ENCODE measurements at places on chromosomes 16 and 17.

- DNase-seq: no peak
These were observed 37.1 kb downstream of the MPRIP start for GRCh38 chr17:17079336-17079735.

DNA sequence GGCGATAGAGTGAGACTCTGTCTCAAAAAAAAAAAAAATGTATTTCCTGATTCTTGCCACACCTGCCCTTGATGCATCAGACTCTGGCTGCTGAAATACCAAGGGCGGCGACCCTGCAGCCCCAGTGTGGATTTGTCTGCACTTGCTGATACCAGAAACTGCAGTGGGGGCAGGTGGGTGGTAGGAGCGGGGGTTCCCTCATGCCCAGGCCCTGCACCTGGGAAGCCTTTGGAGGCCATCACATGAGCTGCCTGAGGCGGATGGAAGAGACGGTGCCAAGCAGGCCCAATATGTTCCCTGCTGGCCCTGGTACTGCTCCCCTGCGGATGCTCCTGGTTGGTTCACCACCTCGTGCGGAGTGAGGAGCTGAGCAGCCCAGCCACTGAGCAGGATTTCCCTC, 50.6 kb downstream of the MARF1 start:
- DNase-seq: no peak

DNA sequence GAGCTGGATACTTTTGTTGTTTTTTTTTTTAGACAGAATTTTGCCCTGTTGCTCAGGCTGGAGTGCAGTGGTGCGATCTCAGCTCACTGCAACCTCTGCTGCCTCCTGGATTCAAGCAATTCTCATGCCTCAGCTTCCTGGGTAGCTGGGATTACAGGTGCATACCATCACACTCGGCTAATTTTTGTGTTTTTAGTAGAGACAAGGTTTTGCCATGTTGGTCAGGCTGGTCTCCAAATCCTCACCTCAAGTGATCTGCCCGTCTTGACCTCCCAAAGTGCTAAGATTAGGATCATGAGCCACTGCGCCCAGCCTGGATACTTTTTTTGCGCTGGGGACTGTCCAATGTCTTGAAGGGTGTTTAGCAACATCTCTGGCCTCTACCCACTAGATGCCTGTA, 32.6 kb upstream of the XYLT1 start:
- DNase-seq: no peak

GRCh38 chr17:859824-860195, 77.7 kb downstream of the MRM3 start:
- no peak for DNase-seq

- DNase-seq: no peak
These were observed 10.9 kb upstream of the WSB1 start for GRCh38 chr17:27283060-27283459.

DNA sequence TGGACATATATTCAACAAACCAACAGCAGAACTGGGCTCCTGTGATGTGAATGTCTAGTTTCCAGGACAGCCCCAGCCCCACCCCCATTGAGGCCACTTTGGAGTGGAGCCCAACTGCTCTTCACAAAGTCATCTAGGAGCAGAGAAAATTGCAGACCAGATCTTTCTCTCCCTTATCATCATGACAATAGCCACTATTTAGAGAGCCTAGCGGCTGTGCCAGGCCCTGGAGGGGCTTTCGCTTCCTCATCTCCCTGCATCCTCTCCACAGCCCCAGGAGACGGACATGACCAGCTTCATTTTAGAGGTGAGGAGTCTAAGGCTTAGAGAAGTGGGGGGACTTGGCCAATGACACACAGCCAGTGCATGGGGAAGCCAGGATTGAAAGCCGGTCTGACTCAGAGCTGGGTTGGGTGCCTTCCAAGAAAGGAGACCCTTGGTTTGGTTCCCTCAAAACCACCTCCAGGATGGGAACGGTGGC, 1.4 kb downstream of the PRSS8 start:
- DNase-seq: no peak

DNA sequence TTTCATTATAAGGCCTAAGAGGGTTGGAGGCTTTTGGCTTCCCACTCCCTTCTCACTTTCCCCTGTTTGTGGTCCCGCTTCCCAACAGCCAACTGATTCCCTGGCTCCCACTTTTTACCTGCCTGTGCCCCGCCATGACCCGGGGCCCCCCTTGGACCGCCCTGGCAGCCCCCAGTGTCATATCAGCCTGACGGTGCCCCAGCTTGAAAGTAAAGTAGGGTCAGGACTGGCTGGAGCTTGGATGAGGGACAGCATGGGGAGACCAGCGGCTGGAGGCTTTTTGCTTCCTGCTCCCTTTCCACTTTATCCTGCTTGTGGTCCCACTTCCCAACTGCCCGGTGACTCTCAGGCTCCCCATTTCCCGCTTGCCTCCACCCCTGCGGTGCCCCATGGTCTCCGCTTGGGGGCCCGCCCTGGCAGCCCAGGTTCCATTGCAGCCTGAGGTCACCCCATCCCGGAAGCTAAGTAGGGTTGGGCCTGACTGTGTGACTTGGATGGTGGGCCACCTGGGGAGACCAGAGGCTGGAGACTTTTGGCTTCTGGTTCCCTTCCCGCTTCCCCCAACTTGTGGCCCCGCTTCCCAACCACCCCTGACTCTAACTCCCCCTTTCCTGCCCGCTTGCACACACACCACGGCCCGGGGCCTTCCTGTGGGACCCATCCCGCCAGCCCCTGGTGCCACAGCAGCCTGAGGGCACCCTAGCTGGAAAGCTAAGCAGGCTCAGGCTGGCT, 2274.7 kb downstream of the TP53TG3F start:
- no peak for DNase-seq

DNA sequence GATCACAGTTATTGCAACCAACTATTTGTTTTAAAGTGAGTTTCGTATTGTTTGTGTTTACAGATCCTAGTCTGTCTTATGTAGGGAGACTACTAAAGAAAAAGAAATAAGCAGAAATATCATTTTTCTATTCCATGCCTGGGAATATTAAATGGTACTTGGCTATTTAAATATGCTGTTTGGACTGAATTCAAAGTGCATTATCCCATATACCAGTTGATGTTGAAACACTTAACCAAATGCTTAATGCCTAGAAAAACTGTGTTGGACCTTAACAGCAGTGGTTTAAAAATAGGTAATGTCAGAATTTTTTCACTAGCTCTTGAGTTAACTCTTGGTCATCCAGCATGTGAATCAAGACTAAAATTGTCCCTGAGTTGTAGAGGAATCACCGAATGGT, 37.5 kb upstream of the TOM1L1 start:
- no peak for DNase-seq

GRCh38 chr17:75872434-75873351, 5.7 kb downstream of the TRIM47 start:
- DNase-seq: no peak

DNA sequence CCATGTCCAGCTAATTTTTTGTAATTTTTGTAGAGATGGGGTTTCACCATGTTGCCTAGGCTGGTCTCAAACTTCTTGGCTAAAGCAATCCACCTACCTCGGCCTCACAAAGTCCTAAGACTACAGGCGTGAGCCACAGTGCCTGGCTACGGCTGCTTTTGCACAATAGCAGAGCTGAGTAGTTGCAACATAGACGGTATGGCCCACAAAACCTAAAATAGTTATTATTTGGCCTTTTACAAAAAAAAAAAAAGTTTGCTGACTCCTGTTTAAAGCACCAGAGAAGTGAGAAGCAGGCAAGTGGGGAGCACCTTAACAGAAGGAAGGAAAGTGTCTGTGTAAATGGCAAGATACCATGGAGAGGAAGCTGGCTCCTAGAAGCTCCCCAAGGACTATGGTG, 5.3 kb upstream of the HSF5 start:
- DNase-seq: no peak

GRCh38 chr17:55463600-55463999, 42.0 kb upstream of the MMD start:
- no peak for DNase-seq

GRCh38 chr16:31400191-31400590, 7.1 kb downstream of the ITGAD start:
- no peak for DNase-seq
